ENCODE measurements at places on chromosomes 7 and 10.

- no peak for DNase-seq
These were observed 40.4 kb upstream of the KIAA1217 start for GRCh38 chr10:24168258-24169170.

- no peak for DNase-seq
These were observed 138.9 kb upstream of the PTN start for GRCh38 chr7:137482466-137482865.

- DNase-seq = no peak
These were observed 25.9 kb downstream of the TRIM8 start for GRCh38 chr10:102670065-102670670.

DNA sequence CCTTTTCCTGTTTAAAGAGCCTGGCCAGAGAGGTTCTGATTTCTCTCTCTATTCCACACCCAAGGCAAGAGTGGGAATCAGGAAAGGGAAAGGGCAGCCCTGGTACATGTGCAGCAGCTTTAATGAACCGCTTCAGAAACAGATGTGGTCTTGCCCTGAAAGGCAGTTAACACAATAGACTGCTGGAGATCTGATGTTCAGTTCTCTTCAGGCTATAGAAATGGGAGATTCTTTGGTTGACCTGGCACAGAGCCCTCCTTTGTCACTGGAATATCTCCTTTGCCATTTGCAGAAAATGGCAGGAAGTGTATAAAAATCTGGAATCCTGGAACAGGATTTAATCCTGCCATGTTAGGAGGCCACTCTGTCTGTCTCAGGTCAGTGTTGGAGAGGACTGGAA is 36.3 kb upstream of the EXOC6 start:
- DNase-seq = no peak

Data from CD4-positive, alpha-beta T cell treated with Interleukin-4 for 1 hour (primary cell).